ENCODE measurements at places on chromosomes 16 and 17. TPM values are rescaled to one million over a fixed set of nuclear protein-coding genes. Genes with fewer than 3 reads are reported as not detected.

Gene HS3ST6
- total RNA-seq, result not detected

Gene MT1H
- total RNA-seq, result not detected

Gene SLC9A5
- 1.2 TPM for total RNA-seq

Gene ABCA9
- total RNA-seq, result not detected

Gene FBXO39
- total RNA-seq, result not detected

Gene KRT20
- not detected for total RNA-seq

Gene ADAD2
- not detected for total RNA-seq

Gene KRT26
- not detected for total RNA-seq

Gene NGFR
- 2.3 TPM for total RNA-seq

Gene MRM3
- 40.2 TPM for total RNA-seq

Gene DNAAF8
- total RNA-seq, result 0.38 TPM

Gene PPP1R27
- not detected for total RNA-seq

Gene TNS4
- total RNA-seq, result not detected

DNA sequence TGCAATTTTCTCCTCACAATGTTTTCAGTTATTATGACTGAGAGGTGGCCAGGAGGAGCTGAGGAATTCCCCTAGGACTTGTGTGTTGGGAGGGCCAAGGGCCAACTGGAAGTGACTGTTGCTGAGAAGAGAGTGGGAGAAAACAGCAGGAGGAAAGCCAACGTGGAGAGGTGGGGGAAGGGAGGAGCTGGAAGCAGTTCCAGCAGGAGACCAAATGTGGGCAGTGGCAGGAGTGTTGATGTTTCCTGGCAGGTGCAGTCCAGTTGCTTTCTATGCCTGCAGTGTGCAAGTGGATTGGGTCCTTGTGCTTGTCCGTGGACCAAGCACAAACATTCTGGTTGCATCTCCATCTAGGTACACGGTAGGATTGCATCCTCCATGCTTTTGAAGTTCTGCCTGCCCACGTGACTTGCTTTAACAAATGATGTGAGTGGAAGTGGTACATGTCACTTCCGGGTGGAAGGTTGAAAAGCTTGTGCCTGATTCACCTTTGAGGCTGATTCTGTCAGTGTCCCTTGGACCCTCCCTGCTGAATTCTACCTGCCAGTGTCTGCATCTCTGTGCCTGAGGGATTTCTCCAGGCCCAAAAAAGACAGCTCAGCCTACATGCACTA lies 54.7 kb upstream of the CRHR1 start:
- no peak overlapping the region for H3K4me3 ChIP-seq
- H3K4me1 ChIP-seq, result no peaks in the 10 kb centered on the region
- H3K27ac ChIP-seq, result no peak overlapping the region

DNA sequence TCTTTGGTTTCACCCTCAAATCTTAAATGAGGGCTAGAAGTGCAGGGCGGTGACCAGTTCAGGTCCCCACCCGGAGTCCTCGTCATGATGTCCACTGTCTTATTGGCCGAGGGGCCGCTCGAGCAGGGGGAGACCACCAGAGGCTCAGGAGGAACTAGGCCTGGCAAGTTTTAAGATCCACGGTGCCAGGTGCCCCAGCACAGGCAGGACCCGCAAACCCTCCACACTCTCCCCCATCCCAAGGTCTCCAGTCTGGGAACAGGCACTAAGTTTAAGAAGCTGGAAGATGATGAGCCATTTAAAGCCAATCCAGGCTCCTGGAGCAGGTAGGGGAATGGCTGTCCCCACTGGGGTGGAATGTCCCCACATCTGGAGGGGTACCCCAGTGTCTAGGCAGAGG lies 4.1 kb downstream of the DLX3 start:
- no peaks in the 10 kb centered on the region for H3K36me3 ChIP-seq
- DNase-seq, result no peak
- peaks cover 96% of the 10 kb centered on the region for H3K27me3 ChIP-seq
- H3K4me3 ChIP-seq, result no peak overlapping the region
- H3K27ac ChIP-seq, result no peak overlapping the region

GRCh38 chr17:74737299-74738050 lies 419 bp downstream of the RAB37 start:
- peaks cover 39% of the 10 kb centered on the region for H3K4me1 ChIP-seq
- peaks cover 13% of the 10 kb centered on the region for H3K27me3 ChIP-seq
- H3K36me3 ChIP-seq, result no peaks in the 10 kb centered on the region

DNA sequence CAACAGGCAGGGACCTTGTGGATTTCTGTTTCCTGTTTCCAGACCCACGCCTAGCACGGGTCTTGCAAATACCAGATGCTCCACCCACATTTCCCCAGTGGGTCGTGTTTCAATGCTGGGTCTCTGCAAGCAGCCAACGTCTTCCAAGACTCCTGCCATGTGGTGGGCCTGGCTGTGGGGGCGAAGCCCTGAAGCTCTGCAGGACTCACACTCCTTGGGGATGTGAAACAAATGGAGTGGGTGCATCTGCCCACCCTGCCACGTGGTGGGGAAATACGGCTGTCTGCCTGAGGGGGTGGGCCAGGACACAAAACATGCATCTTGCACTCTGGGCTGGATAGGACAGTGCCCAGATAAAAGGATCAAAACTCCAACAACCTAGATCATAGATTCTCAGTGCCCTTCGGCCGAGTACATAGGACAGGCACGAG lies 32.6 kb downstream of the FA2H start:
- no peaks in the 10 kb centered on the region for H3K36me3 ChIP-seq
- H3K27me3 ChIP-seq, result no peaks in the 10 kb centered on the region
- DNase-seq, result no peak
- H3K4me3 ChIP-seq, result no peak overlapping the region

DNA sequence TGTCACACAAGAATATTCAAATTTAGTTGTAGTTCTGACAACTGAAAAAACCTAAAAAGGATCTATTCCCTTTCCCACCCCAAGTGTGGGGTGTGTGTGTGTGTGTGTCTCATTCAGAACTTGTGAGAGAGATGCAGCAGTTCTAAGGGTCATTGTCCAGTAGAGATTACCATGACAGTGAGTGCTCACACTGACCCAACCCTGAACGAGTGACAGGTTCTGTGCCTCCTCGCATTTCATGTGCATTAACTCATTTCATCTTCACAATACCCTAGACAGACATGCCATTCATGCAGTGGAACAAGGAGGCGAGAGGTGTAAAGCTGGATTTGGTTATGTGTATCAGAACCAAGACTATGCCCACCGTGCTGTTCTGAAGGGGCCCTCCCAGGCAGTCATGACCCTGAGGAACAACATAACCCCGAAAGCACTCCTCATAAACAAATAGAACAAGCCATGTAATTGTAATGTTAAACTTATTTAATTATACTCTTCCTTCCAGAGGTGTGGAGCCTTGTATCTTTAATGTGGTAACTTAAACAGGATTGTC lies 102.1 kb downstream of the CLEC16A start:
- peaks cover 33% of the 10 kb centered on the region for H3K36me3 ChIP-seq
- H3K27ac ChIP-seq, result no peak overlapping the region

- no peak for DNase-seq
- no peaks in the 10 kb centered on the region for H3K36me3 ChIP-seq
- H3K27ac ChIP-seq, result no peak overlapping the region
- H3K4me3 ChIP-seq, result no peak overlapping the region
- H3K27me3 ChIP-seq, result no peaks in the 10 kb centered on the region
Measured at GRCh38 chr16:72924927-72925630, 122.8 kb downstream of the ZFHX3 start.

GRCh38 chr17:39581759-39582085 lies 26.0 kb downstream of the NEUROD2 start:
- no peak overlapping the region for H3K4me3 ChIP-seq
- no peak for DNase-seq
- H3K27ac ChIP-seq, result no peak overlapping the region
- H3K27me3 ChIP-seq, result peaks cover 9% of the 10 kb centered on the region
- H3K36me3 ChIP-seq, result no peaks in the 10 kb centered on the region
- peaks cover 3% of the 10 kb centered on the region for H3K4me1 ChIP-seq

DNA sequence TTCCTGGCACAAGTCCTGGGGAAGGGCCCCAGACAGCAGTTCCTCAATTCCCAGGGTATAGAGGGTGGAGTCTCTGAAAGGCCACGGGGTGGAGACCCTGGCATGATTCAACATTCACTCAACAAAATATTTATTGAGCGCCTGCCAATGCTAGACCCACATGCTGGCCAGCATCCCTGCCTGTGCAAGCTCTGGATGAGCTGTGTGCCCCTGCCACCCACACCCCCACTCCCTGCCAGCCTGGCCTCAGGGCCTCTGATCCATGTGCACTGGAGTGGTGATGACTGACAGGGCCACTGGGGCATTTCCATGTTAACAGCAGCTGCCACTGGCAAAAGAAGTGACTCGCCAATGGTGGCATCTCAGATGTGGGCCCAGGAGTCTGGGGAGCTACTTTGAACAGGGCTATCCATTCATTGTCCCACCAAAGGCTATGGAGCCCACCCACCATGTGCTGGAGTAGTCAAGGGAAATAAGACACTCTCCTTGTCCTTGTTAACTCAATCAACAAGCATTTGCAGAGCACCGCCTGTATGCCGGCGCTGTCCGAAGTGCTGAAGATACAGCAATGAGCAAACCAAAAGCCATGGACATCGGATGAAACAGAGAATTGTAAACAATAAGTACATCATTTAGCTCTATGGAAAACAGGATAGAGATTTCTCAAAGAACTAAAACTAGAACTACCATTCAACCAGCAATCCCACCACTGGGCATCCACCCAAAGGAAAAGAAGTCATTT lies 3.0 kb upstream of the PRSS22 start:
- H3K27ac ChIP-seq, result no peak overlapping the region
- peaks cover 3% of the 10 kb centered on the region for H3K4me1 ChIP-seq
- H3K27me3 ChIP-seq, result peaks cover 18% of the 10 kb centered on the region
- H3K4me3 ChIP-seq, result no peak overlapping the region

DNA sequence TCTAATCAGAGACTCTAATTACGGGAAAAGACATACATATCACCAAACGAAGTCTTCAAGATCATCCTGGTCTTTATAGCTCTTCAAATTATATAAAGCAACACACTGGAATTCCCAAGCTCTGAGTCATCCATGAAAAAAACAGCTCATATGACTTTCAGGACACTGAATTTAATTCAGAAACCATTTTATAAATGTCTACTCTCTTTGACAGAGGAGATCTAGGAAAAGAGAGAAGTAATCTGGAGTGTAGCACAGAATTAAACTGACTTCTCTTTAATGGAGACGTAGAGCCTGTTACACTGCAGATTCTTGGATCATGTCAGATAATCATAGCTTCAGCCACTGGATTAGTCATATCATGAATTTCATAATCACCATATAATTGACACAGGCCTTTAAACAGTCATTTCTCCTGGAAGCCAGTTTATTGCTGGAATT lies 86.8 kb upstream of the WSB1 start:
- no peak overlapping the region for H3K4me3 ChIP-seq
- no peaks in the 10 kb centered on the region for H3K27me3 ChIP-seq
- H3K27ac ChIP-seq, result peak overlapping the region; percentile 5
- peaks cover 12% of the 10 kb centered on the region for H3K4me1 ChIP-seq
- DNase-seq, result no peak
- H3K36me3 ChIP-seq, result no peaks in the 10 kb centered on the region

DNA sequence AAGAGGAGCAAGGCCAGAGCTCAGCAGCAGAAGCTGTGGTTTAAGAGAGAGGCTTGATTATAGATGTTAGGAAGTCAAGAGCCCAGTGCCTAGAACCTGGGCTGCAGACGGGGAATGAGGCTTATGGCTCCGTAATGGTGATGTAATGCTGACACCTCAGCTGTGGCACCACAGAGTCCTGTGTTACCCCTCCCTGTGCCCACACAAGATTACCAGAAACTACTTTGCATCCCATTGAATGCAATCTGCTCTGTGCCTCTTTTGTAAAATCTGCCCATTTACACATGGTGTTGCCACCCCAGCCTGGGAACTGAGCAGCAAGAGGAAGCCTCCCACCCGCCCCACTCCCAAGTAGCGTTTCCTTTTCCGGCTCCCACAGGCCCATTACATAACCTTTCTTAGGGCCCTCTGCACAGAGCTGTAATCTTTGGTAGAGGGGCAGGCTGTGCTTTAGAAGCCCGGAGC lies 57.0 kb downstream of the PITPNC1 start:
- no peak for DNase-seq
- H3K4me3 ChIP-seq, result no peak overlapping the region
- H3K27me3 ChIP-seq, result no peaks in the 10 kb centered on the region
- H3K36me3 ChIP-seq, result no peaks in the 10 kb centered on the region
- peaks cover 18% of the 10 kb centered on the region for H3K4me1 ChIP-seq
- no peak overlapping the region for H3K27ac ChIP-seq

DNA sequence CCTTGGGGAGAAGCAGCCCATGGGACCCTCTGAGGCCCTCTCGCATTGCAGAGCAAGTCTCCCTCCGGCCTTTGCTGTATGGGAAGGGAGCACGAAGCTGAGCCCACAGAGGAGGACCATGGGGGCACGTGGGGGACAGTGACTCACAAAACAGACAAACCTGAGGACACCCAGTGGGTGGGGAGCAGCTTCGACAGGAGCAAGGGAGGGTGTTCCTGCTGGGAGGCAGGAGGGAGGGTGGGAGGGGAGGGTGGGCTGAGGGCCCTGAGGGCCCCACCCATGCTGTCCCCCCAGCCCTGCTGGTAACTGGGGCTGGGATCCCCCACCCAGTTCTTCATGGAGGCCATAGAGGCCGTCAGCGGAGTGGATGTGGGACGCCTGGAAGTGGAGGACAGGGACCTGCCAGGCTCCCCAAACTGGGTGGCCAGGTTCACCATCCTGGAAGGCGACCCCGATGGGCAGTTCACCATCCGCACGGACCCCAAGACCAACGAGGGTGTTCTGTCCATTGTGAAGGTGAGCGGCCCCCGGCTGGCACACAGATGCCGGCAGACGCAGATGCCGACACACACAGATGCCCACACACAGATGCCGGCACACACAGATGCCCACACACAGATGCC lies 12.5 kb downstream of the SLC22A31 start:
- H3K4me3 ChIP-seq, result no peak overlapping the region
- H3K27me3 ChIP-seq, result no peaks in the 10 kb centered on the region
- H3K36me3 ChIP-seq, result no peaks in the 10 kb centered on the region
- H3K4me1 ChIP-seq, result peaks cover 4% of the 10 kb centered on the region
- no peak for DNase-seq

Data from SJSA1 (cell line).